ENCODE measurements at places on chromosomes 1 and 21.

GRCh38 chr1:111571239-111571638 is 48.4 kb upstream of the RAP1A start:
- DNase-seq = no peak

DNA sequence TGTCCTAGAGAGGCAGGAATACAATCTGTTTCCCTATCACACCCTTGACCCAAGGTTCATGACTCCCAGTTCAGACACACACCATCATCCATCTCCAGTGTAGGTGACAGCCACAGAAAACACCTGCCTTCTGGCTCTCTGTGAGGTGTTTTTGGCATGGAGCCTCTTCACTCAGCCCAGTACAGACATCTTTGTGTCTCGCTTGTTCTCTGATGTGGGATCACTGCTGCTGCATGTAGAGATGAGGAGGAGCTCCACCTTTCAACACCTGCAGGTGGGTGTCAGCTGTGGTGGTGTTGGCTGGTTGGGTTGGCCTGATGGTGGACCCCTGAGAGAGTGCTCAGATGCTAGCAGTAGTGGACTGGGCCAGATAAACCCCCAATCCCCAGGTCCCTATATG is 916.7 kb upstream of the B3GALT2 start:
- DNase-seq = no peak

DNA sequence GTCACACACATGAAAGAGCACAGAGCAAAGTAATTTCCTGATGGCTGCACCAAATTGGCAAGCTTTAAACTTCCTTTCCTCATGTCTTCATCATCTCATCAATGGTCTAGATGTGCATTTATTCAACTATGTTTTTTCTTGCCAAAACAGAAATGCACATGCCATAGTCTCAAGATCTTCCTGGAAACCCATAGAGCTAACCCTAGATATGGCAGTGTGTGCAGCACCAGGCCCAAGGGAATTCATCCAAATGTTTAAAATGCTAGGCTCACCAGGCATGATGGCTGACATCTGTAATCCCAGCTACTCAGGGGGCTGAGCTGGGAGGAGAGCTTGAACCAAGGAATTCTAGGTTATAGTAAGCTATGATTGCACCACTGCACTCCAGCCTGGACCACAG is 31.2 kb upstream of the PALMD start:
- no peak for DNase-seq

DNA sequence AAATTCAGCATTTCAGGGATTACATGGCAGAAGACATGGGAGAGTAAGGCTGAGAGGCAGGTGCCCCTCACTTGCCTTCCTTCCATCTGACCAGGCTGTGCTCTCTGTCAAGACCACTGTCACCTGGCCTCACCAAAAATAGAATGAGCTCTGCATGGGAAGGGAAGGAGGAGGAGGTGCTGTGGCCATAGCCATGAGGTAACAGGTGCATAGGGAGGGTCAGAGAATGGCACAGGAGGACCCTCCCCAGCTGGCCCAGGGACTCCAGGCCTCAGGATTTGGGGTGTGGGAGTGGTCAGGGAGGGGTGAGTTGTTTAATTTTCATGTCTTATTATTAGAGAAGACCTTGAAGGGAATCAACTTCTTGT is 192.3 kb downstream of the FCRL5 start:
- no peak for DNase-seq

DNA sequence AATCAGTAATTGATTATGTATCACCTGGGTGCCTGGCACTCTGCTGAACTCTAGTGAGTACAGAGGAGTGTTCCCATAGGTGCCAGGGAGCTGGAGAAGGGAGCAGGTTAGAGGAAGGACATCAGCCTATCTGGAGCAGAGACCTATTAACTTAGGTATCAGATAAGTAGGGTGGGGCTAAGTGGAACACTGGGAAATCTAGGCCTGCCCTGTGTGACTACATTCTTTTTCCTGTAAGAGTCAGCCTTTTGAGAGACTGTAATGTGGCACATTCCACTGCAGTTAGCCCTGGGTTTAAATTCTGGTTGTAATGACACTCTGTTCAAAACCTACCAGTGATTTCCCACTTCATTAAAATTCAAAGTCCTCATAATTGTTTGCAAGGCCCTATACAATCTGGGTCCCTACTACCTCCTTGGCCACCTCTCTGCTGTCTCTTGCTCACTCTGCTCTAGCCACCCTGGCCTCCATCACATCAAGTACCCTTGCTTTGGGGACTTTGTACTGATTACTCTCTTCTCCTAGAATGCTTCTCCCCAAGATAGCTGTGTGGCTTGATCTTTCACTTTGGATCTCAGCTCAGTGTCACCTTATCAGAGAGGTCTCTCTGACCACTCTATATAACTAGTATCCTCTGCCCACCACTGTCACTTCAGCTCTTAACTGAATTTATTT is 12.9 kb downstream of the STX12 start:
- DNase-seq = no peak

DNA sequence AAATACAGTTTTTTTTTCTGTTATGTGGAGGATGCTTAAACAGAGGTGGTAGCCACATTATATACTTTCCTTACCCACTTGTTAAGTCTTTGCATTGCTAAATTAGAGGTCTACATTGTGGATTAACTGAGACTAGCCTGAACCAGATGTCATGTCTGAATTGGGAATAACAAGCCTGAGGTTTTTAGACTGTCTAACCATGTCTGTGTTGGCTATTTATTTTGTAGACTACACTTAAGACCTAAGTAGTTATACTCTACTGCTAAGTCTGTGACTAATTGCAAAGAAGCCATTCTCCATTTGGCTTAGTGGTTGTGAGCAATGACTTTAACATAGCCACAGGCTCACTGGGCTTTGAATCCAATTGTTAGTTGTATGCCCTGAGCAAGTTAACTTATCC is 45.4 kb downstream of the CDC14A start:
- DNase-seq = no peak
